ENCODE measurements at places on chromosomes 1 and 21.
A peak's percentile ranks its signal among the peaks of the same experiment; 100 is the strongest.

GRCh38 chr1:158819461-158820443 is 11.4 kb upstream of the MNDA start:
- no peak for DNase-seq

DNA sequence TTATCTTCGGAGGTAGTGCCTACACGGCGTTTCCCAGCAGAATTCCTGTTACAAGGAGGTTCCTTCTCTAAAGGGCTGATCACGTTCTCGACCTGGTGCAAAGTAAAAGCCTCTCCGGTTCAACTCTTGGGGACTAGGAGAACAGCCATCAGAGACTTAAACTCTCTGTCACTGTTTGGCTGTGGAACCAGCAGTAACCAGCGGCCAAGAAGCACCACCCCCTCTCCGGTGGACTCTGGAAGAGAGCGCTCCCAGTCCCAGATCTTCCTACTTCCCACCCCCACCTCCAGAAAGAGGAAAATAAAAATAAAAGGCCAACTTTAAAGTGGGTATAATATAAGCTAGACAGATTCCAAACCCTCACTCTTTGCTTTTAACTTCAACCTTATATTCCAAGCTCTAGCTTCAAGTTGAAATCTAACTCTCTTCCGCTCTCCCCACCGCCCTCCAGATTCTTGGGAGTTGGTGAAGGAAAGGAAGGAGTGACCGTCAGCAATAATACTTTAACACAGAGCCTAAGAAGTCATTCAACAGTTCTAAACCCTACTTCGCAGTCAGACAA is 2.9 kb downstream of the BRINP3 start:
- peak; percentile 54 for DNase-seq

DNA sequence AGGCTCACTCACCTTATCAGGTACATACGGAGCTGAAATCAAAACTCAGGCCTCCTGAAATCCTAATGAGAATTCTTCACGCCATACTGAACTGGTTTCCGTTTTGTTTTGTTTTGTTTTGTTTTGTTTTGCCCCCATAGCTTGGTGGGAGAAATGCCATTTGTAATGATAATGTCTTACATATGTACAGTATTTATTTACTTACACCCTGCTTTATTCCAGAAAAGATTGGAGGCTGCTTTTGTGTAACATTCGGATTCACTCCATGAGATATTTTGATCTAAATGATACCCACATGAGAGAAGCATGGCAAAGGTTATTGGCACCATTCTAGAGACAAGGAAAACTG is 84.7 kb downstream of the EPHB2 start:
- no peak for DNase-seq

- no peak for DNase-seq
Observed at GRCh38 chr1:95263450-95263849, 29.4 kb downstream of the RWDD3 start.

- no peak for DNase-seq
Observed at GRCh38 chr1:220084460-220084859, 5.1 kb downstream of the BPNT1 start.

DNA sequence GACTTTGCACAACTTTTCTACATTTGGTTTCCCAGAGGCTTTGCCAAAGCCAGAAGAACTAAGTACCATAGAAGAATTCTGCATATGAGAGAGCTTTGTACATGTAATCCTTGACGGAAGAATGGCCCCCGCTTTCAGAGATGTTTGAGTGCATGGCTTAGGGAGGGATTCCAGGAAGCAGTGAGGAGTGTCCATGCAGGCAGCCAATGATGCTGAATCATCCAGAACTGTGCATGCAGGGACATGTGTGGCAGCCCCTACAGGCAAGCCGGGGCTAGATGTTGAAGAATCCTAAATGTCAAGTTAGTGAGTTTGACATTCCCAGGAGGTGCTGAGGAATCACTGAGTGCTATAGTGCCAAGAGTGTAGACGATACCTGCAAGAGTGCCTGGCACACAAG is 9.9 kb upstream of the HAO2 start:
- no peak for DNase-seq

DNA sequence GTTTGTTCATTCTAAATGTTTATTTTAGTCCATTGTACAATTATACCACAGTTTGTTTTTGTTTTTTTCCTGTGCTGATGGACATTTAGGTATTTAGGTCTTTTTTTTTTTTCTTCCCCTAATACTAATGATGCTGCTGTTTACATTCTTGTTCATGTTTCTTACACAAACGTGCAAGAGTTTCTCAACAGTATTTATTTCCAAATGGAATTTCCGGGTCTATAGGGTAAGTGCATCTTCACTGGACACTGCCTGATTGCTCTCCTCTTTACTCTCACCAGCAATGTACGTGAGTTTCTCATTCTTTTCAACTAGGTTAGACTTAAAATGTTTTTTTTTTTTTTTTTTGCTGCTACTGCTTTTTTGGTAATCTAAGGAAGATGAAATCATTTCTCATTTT is 122.7 kb downstream of the PPP1R12B start:
- no peak for DNase-seq

DNA sequence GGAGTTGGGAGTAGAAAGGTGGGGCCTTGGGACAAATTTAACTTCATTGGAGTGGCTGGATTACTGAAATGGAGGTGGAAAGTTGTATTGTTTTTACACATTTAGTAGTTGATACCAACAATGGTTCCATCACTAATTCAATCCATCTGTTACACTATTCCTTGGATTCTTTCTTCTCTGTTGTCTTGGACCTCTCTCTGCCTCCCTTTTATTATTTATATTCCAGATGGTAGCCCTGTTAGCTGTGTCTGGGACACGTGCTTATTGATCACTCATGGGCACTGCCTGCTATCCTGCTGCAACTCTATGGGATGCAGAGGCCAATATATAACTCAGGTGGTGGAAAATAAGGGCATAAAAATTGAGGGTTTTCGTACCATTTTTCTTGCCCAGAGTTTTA is 346.3 kb downstream of the PAPPA2 start:
- no peak for DNase-seq

DNA sequence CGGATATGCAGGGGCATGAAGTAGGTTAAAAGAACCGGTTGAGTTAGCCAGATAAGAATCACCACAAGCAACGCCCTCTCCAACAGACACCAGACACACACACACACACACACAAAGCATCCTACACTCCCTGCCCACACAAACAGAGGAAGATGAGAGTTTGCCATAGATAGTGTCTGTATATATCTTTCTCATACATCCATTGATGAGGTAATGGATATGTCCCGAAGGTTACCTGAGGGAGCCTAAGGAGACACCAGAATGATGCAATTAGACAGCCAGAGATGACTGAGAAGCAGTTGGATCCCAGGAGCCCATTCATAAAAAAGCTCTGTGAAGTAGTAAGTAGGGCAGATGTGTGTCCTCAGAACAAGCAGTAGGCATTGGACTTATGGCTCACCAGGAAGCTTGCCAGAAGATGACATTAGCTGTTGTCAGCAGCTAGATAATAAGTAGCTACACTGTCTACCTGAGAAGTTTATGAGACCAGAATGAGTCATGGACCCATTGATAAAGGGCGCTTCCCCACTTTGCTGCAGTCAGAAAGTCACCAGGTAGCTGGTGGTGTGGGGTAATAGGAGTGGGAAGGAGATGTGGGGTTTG is 247.0 kb downstream of the KCNT2 start:
- no peak for DNase-seq
